Esophagus muscularis mucosa (tissue), 4 donors: ENCODE measurements at places on chromosomes 6 and 20. TPM values are rescaled to one million over a fixed set of nuclear protein-coding genes. Genes with fewer than 3 reads are reported as not detected.
A peak's percentile ranks its signal among the peaks of the same experiment; 100 is the strongest.

- DNase-seq: peak; percentile 81
These were observed 102.3 kb downstream of the RPP40 start for GRCh38 chr6:4901386-4902061.

- DNase-seq: no peak
These were observed 1.0 kb upstream of the TGM6 start for GRCh38 chr20:2379511-2380229.

GRCh38 chr6:31359581-31359980 is 2.6 kb upstream of the HLA-B start:
- DNase-seq: peak; percentile 21

- DNase-seq: peak; percentile 96
These were observed 828 bp upstream of the DSTN start for GRCh38 chr20:17568972-17569521.

Gene WDR46
- total RNA-seq: 42.6 TPM

Gene PGK2
- not detected for total RNA-seq

Gene CEP162
- 8.0 TPM for total RNA-seq
